A549 treated with AZD2906 at 1 μM for 4 hours (cell line): ENCODE measurements at places on chromosomes 2 and 18. TPM values are rescaled to one million over a fixed set of nuclear protein-coding genes. Genes with fewer than 3 reads are reported as not detected.

The BMP10 gene
- not detected in 5 replicates for total RNA-seq

The CPLX4 gene
- total RNA-seq: not detected in 5 replicates

The TTR gene
- 0.27 to 0.42 TPM (median 0.30 TPM) in 3 of 5 replicates, not detected in the others for total RNA-seq

The MTA3 gene
- total RNA-seq: 25.1 to 35.3 TPM (median 29.2 TPM) in 5 replicates

The MAB21L4 gene
- total RNA-seq: 0.13 to 0.35 TPM (median 0.28 TPM) in 5 replicates

The SNED1 gene
- total RNA-seq: 0.53 to 1.5 TPM (median 1.1 TPM) in 5 replicates

The C1GALT1C1L gene
- 1.5 to 2.6 TPM (median 2.4 TPM) in 5 replicates for total RNA-seq

The SCG2 gene
- total RNA-seq: 0.94 to 1.4 TPM (median 1.1 TPM) in 5 replicates

The MEIS1 gene
- 1.6 to 2.0 TPM (median 1.7 TPM) in 5 replicates for total RNA-seq

The STK16 gene
- 27.6 to 31.6 TPM (median 29.1 TPM) in 5 replicates for total RNA-seq

The RBBP8 gene
- total RNA-seq: 19.5 to 28.6 TPM (median 19.8 TPM) in 5 replicates
